CD4-positive, alpha-beta T cell treated with Interleukin-12 subunit alpha and Interleukin-12 subunit beta, for 1 hour (primary cell): ENCODE measurements at places on chromosomes 3 and 15.

- no peak for DNase-seq
Observed at GRCh38 chr3:23697416-23697815, 108.3 kb upstream of the UBE2E1 start.

GRCh38 chr3:99500485-99500884 is 137.9 kb upstream of the COL8A1 start:
- DNase-seq, result no peak

GRCh38 chr3:149270180-149270579 is 48.6 kb upstream of the CP start:
- no peak for DNase-seq

GRCh38 chr3:157508461-157508860 is 5.2 kb upstream of the VEPH1 start:
- DNase-seq, result no peak

DNA sequence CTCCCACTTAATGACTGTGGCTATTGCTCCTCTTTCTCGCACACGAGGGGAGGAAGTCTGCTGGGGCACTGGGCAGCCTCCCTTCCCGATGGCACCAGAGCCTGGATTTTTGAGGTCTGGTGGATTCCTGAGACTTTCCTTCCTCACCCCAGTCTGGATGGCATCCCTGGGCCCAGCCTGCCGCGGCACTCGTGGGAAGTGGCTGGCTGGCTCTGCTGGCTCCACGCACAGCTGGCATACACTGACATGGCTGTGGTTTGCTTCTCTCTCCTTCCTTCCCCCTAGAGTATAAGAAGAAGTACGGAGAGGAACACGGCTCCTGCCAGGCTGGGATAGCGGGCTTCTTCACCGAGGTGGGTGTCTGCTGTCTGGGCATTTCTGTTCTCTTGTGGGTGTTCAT is 319.8 kb upstream of the LRRFIP2 start:
- DNase-seq, result no peak

DNA sequence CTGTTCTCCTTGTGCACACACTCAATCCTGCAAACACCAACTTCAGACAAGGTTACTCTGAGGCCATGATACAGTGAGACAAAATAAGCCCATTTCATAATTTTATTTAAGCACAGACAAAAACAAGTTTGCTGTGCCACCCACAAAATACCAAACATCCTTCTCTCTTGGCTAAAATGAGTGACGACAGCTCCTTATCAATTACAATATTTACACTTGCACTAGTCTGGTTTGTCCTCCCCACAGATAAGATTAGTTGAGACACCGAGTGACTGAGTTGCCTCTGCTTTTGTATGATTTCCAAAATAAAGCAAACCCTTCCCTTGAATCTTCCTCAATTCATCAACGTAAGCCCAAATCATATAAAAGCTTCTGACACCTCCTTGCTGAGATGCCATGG is 233.5 kb upstream of the ATP10A start:
- no peak for DNase-seq

GRCh38 chr3:81734742-81735141 is 26.7 kb downstream of the GBE1 start:
- no peak for DNase-seq

DNA sequence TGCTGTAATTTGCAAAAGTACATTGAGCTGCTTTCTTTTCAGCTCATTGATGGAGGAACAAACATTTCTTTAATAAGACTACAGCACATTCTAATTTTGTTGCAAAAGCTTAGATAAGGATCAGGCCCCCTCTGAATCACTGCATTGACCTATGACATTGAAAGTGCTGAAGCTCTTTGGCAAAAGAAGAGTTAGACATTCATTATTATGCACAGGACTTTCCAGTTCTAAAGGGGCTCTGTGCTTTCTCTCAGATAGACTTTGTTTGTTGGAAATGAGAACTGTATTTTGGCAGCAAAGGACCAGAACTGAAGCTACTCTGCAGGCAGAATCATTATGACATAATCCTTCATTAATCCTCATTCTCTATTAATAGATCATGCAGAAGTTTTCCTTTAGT is 252.9 kb upstream of the SOX2 start:
- DNase-seq, result no peak

DNA sequence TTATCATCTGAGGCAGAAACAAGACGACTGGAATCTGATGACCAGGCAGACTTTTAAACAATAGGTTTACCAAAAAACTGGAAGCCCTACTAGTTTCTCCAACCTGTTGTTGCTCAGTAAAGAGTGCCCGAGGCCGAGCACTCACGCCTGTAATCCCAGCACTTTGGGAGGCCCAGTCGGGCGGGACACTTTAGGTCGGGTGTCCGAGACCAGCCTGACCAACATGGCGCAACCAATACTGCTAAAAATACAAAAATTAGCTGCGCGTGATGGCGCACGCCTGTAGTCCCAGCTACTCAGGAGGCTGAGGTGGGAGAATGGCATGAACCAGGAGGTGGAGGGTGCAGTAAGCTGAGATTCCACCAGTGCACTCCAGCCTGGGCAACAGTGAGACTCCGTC is 1.1 kb upstream of the WDR5B start:
- no peak for DNase-seq

DNA sequence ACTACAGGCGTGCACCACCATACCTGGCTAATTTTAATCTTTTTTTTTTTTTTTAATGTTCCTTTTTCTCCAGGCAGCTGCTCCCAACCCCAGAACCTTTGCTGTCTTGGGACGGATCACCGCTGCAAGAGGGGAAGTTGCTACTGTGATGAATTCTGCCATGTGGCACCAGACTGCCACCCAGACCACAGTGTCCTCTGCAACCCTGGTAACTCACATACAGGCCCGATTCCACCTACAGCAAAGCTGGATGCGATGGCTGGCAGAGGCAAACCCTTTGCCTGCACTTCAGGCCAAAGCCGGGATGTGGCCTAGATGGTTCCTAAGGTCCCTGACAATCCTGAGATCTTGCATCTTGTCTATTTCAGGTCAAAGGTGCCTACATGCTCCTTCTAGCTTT is 12.7 kb upstream of the MUC20 start:
- DNase-seq, result no peak

DNA sequence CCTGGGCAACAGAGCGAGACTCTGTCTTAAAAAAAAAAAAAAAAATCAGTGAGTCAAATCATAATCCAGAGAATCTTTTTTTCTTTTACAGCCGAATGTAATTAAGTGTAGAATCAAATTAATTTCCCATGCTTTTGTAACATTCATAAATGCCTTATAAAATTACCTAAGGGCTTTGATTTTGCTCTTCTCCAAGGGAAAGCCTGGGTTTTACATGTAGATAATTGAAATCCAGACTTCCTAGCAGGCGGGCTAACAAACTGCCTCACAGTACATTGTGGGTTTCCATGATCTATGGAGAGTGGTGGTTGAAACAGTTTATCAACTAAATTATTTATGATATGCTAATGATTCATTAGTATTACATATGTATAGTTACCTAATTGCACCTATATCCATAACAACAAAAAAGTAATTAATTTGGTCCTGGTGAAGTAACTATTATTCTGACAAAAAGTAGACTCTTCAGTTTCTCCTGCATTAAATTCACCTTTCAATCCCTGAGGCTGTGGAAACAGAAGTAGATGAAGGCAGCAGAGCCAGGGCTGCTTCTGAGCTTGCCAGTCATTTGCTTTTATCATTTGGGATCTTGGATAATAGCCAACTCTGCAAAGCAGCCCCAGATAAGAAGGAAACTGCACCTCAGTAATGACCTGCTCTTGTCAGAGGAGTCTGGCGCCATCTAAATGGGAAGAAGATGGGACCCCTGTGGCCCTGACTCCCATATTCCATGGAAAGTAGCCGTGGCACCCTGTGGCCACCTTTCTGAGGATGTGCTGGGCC is 9.5 kb downstream of the CCR9 start:
- no peak for DNase-seq

GRCh38 chr3:138197524-138197923 is 10.4 kb downstream of the ARMC8 start:
- no peak for DNase-seq
